ENCODE measurements at places on chromosomes 6 and 20.

DNA sequence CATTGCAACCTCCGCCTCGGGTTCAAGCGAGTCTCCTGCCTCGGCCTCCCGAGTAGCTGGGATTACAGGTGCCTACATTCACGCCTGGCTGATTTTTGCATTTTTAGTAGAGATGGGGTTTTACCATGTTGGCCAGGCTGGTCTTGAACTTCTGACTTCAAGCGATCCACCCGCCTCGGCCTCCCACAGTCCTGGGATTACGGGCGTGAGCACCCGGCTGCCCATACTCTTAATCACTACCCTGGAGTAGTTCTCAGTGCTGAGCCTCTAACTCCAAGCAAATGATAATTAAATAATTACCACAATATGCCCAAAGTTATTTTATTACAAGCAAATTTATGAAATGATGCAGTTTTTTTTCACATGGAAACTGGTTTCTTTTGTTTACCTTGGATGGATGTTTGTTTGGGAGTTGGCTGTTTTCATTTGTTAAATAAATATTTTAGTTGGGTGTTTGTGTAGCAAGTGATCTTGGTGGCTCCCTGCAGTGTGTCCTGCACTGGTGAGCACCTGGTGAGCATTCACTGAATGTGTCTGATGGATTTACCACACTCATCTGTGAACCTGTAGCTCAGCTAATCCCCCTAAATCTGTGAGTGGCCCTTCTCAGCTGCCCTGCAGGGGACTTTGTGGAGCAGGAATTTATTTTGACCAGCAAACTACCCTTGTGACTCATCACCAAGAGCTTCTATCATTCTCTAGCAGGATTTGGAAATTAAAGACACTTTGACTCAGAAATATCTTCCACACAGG lies 36.9 kb downstream of the UTRN start:
- DNase-seq, result no peak

DNA sequence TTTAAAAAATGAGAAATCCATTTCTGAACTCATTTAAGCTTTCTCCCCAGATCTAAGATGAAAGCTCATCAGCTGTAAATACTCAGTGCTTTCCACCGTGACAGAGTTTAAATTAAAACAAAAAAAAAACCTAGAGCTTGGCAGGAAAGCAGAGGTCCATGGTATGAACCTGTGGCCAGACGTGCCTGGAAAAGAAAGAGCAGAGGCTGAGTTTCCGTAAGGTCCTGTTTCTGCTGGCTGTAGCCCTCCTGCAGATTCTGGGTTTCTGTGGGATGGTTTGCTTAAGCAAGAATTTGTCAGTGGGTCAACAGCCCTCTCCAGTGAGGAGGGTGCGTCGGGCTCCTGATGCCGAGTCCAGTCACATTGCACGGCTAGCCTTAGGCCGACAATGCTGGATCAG lies 383.2 kb downstream of the SAMD5 start:
- no peak for DNase-seq

DNA sequence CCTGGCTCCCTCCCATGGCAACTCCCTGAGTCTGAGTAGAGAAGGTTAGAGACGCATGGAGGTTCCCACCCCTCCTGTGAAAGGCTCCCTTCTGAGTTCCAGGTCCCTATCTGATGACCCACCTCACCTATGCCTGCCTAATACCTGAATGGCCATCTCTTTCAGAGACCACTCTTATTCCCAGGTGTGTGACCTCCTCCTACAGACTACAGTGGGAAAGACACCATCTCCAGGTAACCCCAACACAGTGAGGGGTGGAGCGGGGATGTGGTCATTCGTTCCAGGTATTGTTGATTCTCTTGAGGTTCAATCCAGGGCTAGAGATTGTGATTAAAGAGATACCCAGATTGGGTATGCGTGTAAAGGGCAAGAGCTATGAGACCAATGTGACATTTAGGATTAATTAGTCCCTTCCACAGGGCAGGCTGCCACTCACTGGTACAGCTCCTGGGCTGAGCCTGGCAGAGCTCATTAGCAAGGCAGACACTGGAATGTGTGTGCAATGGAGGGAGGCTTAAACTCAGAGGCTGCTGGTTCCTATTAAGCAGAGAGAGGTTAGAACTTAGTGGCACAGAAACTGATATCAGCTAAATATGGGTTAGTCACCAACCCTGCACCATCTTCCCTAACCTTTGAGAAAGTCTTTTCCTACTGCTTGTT lies 46.5 kb upstream of the IER3 start:
- DNase-seq, result no peak

GRCh38 chr20:24357177-24357576 lies 112.3 kb upstream of the SYNDIG1 start:
- no peak for DNase-seq

DNA sequence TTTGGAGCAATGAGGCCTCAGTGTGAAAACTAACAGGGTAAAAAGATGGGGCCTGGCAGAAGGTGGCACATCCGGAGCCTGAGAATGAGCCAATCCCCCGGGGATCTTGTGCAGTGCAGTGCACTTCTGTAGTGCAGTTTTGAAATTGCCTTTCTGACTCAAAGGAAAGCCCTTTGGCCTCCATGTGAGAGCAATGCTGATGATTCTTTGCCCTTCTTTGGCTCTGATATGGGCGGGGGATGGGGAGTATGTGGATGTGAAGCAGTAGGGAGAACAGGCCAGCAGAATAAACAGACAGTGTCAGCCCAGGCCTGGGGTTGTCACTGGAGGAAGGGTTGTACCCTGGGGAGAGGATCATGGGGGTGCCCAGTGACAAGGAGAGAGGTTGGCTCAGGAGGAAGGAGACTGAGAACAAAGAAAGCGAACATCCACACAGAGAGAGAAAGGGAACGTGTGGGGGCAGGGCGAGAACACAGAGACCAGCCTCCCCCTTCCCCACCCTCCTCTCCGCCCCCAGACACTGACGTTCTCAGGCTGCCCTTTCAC lies 351.2 kb downstream of the CDC5L start:
- no peak for DNase-seq

- DNase-seq, result no peak
Measured at GRCh38 chr6:29790626-29791025, 37.0 kb upstream of the HLA-G start.

DNA sequence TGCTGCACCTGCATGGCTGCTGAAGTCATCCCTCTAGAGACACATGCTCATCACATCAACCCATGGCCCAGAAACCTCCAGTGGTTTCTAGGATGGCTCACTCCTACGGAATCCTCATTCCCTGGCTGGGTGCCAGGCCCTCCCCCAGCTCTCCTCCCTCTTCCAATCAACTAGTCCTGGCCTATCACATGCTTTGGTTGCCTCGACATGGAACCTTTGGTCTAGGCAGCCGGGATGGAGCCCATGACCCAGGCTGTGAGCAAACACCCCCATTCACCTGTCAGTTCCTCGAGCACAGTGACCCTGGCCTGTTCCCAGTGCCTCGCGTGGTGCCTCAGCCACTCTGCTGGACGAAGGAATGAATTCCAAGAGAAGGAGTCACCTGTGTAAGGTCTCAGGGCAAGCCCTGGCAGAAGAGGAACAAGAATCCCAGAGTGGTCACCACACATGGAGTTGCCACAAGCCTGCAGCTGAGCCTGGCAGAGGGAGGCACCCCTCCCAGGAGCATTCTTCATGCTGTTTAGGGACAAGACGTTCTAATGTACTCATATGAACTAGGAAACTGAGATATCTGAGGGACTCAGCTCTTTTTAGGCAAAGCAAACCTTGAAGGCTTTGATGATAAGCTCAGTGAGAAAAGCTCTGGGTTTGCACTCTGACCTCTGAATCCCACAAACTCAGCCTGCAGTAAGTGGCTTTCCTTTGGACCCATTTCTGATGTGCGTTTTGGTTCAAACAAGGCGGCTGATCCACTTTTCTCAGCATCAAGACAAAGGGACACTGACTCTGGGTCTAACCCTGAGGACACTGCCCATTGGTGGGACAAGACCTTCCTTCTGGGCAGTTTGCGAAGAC lies 40.2 kb downstream of the PPP1R3G start:
- DNase-seq, result no peak

- DNase-seq, result no peak
Measured at GRCh38 chr6:52335576-52335975, 26.4 kb upstream of the PAQR8 start.

GRCh38 chr6:161273274-161273751 lies 548 bp downstream of the AGPAT4 start:
- peak; percentile 31 for DNase-seq

GRCh38 chr6:65116326-65116725 lies 590.7 kb downstream of the EYS start:
- no peak for DNase-seq

DNA sequence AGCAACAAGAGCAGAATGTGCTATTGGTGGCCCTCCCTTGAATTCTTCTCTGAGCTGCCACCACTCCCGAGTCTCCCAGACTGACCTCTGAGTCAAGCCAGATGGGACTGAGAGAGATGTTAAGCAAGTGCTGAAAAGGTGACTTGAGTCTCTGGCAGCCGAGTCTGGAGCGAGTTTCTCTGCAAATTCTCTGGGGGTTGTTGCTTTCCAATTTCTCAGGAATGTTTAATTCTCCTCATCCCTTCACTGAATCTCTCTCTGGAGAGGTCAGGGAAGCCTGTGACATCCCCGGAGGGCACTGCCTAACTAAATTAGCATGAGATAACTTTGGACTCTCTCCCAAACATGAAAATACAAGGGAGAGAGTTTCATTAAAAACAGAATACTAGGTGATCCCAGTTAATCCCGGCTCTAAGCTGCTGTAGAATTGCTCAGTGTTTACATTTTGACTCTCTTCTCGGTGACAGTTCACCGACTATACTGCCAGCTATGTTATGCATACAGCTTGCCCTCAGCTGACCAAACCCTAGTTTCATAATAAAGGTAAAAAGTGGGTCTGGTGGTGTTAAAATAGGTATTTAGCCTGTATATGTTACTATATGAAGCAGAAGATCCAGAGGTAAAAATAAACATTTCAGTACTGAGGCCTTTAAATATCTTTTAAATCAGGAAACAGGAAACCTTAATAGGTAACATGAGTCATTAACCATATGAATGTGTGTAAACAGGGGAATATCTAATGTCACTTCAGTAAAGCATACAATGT lies 157.9 kb downstream of the FOXC1 start:
- no peak for DNase-seq

GRCh38 chr20:41377275-41377674 lies 10.7 kb upstream of the EMILIN3 start:
- no peak for DNase-seq

GRCh38 chr20:41715526-41715925 lies 97.3 kb upstream of the CHD6 start:
- no peak for DNase-seq

DNA sequence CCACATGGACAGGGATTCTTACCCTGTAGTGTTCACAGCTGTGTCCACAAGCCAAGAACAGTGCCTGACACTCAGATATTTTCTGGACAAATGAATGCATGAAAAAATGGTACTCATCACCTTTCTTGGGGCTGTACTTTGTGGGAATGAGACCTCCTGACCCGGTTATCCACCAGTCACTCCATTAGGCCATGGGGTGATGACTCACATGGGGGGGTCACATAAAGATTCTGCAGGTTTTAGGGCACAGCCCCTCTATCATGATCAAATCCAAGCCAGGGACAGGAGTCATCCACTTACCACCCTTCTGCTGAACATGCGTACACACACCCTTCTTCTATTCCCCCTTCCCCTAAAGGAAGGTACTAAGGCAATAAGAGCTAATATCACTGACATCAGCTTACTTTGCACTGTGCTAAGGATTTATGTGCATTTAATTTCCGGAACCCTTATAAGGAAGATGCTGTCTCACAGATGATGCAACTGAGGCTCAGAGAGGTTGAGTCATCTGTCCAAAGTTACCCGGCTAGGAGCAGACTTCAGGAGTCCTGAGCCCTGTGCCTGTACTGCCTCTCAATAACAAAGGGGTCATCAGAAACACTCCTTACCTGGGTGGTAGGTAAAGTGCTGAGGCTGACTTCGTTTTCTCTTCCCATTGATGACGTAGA lies 107.8 kb downstream of the NFATC2 start:
- DNase-seq, result no peak

GRCh38 chr6:158373214-158373613 lies 60.9 kb downstream of the TULP4 start:
- DNase-seq, result no peak

GRCh38 chr6:99912657-99913056 lies 81.4 kb downstream of the MCHR2 start:
- no peak for DNase-seq

GRCh38 chr20:59751075-59751711 lies 146.9 kb downstream of the PHACTR3 start:
- DNase-seq, result no peak

- no peak for DNase-seq
Measured at GRCh38 chr6:80967609-80968008, 784.9 kb downstream of the TENT5A start.

GRCh38 chr20:42352096-42352495 lies 733.9 kb upstream of the CHD6 start:
- no peak for DNase-seq

DNA sequence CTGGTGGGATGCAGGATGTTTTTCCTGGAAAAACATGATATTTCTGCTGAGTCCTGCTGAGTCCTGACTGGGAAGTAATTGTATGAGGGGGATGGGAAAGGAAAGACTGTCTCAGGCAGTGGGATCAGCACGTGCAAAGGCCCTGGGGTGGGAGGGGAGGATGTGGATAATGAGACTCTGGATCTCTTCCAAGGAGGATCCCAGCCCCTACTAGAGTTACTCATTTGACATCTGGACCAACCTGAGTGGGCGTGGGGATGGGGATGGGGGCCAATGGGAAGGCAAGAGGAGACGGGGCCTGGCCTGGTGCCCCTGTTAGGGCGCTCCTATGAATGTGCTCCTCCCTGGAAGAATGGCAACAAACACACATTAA lies 73.0 kb downstream of the CD40 start:
- DNase-seq, result no peak

DNA sequence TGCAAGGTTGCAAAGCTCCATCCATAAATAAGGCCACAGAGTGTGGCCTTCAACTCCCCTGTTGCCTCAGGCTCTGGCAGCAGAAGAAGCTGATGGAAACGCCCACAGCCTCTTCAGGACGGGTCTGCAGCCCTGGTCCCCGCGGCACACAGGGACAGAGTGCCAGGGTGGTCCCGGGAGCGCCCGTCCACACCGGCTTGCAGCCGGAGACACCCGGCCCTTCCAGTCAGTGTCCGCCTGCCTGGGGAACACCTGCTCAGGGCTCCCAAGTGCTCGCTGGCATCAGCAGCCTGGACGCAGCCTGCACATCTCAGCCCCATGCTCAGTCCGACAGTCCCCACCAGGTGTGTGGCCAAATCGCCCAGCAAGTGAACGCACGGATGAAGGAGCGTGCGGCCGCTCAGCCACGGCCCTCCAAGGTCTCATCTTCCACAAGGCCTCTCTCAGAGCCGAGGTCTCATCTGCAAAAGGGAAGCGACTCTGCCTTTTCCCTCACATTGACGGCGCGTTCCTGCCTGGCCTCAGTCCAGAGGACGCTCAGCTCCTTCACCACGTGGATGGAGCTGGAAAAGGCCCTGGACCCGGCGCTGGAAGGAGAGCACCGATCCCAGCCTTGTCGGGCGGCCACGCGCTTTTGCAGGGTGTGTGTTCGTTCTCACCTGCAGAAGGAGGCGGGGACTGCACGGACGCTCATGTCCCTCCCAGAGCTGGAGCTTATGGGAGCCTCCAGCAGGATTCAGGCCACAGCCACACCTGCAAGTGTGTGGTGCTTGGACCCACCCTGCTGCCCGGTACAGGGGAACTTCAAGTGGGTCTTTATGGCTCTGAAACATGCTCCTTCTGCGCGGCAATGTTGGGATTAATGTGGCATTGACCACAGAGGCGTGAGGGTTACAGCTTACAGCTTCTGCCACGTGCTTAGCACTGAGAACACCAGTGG lies 180.4 kb downstream of the DLL1 start:
- DNase-seq, result no peak

Measured in glomerular endothelial cell (primary cell).